EL (cell line): ENCODE measurements at places on chromosomes 4 and X.

DNA sequence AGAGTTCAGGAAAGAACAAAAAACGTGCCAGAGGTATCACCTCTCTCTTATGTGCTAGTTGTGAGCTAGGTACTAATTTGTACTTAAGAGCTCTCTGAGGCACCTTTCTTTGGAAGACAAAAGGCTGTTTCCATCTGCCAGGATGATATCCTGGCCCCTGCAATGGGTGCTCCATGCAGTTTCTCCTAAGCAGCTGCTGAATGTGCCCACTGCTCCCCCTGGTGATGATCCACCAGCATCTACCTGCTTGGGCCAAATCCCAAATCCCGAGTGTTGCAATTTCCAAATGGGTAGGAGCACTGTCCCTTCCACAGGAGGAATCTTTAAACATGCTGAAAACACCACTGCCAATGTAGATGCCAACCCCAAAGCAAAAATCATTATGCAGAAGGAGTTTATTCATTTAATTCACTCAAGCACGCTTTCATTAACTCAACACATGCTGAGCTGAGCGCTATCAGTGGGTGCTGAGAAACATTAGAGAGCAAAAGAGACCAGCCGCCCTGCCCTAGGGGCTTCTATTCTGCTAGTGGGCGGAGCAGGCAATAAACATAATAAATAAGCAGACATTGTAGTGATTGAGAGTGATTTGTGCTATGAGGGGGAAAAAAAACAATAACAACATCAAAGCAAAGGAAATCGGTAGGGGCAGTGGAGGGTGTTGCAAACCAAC is 69.6 kb upstream of the C4orf50 start:
- peak; percentile 31 for DNase-seq

- DNase-seq = peak; percentile 3
Measured at GRCh38 chrX:48520976-48521352, 644 bp upstream of the EBP start.

DNA sequence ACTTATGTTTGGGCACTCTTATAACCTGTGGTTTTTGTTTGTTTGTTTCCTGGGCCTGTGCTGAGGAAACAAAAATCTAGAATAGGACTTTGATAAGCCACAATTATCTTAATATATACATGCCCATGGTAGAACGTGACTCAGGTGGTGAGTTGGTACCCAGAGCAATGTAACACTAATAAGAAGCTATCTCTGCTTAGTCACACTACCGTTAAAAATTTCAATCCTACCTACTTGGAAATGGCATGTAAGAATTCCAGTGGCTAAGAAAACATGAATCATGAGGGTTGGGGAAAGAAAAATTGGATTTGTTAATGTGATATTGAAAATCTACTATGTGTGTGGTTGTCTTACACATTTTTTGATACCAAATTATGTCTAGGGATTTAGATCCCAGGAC is 30.5 kb upstream of the ADGRG2 start:
- no peak for DNase-seq

- no peak for DNase-seq
Measured at GRCh38 chrX:10146346-10146745, 10.4 kb upstream of the CLCN4 start.

GRCh38 chr4:2579910-2580309 is 43.5 kb downstream of the FAM193A start:
- DNase-seq = no peak

- no peak for DNase-seq
Measured at GRCh38 chr4:159926871-159927270, 824.0 kb downstream of the RAPGEF2 start.

- DNase-seq = no peak
Measured at GRCh38 chr4:152382057-152382785, 153.7 kb downstream of the FBXW7 start.

- DNase-seq = no peak
Measured at GRCh38 chr4:65437102-65437501, 233.2 kb downstream of the EPHA5 start.

DNA sequence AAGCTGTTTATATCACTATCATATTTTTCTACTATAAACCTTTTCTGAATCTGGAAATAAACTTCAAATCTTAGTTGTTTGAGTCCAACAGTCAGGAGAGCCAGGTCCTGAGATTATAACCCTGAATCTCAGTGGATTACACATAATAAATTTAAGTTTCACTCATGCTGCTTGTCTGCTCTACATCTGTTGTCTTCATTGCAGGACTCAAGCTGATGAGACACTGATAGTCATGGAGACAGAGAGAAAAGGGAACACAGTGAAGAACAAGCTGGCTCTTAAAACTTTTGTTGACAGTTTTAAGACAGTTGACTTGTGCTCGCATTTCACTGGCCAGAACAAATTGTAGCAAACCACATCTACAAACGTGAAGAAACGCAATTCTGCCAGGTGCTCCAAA is 327.0 kb upstream of the CTSO start:
- DNase-seq = no peak

DNA sequence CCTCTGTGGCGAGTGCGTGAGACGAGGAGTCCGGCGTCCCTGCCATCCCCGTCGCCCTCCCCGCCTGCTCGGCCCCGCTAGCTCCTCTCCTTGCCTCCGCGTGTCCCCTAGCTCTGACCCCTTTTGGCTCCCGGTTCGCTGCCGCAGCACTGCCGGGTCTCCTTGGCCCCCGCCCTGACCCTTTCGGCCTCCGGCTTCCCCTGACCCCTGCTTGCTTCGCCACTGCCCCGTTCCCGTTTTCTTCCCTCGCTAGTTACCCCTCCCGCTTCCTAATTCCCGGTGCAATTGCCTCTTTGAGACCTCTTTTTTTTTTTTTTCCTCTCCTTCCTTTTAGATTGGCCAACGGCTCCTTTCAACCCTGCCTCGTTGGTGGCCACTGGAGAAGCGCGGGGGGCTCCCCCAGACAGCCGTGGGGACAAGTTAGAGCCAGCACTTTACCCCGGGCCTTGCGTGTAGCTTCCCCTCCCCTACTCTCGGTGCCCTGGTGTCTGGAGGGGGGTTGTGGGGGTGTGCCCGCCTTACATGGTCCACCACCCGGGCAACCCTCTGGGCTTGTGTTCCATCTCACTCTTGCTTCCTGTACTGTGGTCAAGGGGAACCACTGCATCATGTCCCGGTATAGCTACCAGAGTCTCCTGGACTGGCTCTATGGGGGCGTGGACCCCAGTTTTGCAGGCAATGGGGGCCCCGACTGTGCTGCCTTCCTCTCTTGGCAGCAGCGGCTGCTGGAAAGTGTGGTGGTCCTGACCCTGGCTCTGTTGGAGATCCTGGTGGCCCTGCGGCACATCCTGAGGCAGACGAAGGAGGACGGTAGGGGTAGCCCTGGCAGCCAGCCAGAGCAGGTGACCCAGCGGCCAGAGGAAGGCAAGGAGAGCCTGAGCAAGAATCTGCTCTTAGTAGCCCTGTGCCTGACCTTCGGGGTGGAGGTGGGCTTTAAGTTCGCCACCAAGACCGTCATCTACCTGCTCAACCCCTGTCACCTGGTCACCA is 548 bp downstream of the TMEM164 start:
- DNase-seq = no peak

DNA sequence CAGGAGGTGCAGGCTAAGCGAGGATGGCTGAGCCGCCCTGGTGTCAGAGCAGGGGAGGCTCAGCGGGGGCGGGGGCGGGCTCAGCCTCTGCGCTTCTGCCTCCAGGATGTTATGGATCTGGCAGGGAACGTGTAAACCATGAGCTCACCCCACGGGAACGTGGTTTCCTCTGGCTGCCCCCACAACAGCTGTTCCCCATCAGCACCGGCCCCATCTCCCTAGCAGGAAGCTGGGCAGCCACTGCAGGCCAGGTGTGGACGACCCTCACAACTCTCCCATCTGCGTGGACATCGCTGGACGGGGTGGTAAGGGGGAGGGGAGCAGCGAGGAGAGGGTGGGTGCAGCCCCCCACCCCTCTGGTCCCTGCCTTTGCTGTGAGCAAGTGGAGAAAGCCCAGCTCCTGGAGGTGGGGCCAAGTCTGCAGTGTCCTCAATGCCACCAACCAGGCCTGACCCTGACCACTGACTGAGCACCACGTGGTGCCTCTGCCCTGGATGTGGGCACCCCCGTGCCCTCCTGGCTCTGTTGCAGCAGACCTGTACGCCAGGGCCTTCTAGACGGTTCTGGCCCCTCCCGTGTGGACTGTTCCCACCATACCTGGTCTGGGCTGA is 28.1 kb upstream of the SPON2 start:
- DNase-seq = peak; percentile 92
